ENCODE measurements at places on chromosomes 2 and 18.

GRCh38 chr2:100818606-100819369 is 1.2 kb upstream of the NPAS2 start:
- peak; percentile 26 for DNase-seq

DNA sequence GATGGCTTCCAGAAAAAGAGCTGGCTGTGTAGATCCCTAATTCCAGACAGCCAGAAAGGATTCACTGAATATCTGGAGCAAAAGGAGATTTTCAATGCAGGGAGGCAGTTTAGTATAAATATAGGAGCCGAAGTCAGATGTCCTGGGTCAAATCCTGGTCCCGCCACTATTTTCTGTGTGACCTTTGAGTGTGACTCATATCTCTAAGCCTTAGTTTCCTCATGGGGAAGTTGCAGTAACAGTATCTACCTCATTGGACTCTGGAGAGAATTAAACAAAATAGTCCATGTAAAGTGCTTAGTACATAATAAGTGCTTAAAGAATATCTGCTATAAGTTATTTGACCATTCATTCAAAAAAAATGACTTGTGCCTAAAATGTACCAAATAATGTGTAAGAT is 52.1 kb upstream of the ITGA6 start:
- DNase-seq: peak; percentile 32

DNA sequence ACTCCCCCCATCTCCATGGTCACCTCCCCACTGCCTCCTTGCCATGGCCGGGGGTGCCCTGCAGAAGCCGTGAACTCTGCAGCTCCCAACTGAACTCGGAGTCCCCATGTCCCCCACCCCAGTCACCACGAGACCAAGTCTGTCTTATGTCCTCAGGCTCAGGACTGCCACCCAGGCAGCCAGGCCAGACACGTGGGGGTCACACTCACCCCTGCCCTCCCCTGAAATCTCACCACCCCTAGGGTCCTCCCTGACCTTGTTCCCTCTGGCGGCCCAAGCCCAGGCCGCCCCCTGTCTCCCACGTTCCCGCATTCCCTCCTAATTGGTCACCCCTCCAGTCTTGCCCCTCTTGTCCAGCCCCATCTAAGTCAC is 11.0 kb downstream of the AQP12A start:
- DNase-seq: no peak

GRCh38 chr2:198161151-198161550 is 356.8 kb downstream of the PLCL1 start:
- DNase-seq: no peak

GRCh38 chr18:67455890-67456501 is 60.5 kb downstream of the DSEL start:
- no peak for DNase-seq

- no peak for DNase-seq
Measured at GRCh38 chr18:45670281-45670962, 53.6 kb upstream of the SLC14A1 start.

DNA sequence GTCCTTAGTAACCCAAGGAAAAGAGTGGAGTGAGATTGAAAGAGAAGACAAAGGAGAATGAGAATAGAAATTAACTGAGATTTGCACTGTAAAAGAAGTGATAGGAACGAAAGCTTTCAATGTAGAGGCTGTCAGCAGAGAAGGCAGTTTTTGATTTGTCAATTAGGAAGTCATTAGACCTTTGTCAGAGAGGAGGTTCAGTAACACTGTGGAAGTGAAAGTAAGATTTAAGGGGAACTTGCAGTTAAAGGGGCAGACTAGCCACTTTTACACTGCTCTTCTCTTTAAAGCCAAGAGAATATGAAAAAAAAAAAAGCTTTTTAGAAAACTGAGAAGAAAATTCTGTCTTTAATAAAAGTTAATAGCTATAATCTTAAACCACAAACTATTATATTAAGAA is 11.5 kb upstream of the KYNU start:
- DNase-seq: no peak

DNA sequence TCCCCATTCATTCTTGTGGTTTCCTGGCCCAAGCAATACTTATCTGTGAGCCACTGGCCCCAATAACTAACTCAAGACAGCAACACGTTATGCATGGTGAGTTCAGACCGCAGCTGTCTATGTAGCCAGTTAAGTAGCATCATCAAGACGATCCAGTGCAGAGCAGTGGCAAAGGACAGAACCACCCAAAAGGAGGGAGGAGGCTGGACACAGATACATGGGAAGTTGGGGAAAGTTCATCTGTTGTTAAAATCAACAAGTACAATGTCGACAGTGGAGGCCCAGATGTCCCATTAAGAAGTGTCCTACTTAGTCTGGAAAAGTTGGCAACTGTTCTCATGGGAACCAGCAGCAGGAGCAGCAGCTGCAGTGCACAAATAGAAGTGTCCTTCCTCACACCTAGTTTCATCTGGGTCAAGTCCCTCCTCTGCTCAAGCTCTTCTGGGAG is 106.9 kb upstream of the THOC1 start:
- peak; percentile 37 for DNase-seq
